ENCODE measurements at places on chromosomes 6 and 20.

GRCh38 chr6:159157431-159157830, 11.8 kb upstream of the FNDC1 start:
- DNase-seq: no peak

GRCh38 chr6:158211273-158212055, 43.3 kb downstream of the GTF2H5 start:
- DNase-seq: no peak

DNA sequence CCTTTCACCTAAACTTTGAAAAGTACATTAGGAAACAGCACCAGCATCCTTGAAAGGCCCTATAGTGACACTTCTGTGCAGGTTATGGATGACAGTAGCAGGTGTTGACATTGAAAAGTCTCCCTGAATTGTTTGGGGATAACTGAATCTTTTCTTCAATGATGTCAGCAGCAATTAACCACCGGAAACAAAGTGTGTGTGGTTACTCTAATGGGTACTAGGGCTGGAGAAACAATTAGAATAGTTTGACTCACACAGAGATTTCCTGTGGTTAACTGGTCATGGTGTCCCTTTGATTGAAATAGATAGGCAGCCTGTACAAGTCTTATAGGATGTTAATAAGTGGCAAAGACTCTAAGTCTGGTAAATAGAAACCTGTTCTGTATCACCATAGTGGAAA, 189.1 kb downstream of the TBX18 start:
- no peak for DNase-seq

DNA sequence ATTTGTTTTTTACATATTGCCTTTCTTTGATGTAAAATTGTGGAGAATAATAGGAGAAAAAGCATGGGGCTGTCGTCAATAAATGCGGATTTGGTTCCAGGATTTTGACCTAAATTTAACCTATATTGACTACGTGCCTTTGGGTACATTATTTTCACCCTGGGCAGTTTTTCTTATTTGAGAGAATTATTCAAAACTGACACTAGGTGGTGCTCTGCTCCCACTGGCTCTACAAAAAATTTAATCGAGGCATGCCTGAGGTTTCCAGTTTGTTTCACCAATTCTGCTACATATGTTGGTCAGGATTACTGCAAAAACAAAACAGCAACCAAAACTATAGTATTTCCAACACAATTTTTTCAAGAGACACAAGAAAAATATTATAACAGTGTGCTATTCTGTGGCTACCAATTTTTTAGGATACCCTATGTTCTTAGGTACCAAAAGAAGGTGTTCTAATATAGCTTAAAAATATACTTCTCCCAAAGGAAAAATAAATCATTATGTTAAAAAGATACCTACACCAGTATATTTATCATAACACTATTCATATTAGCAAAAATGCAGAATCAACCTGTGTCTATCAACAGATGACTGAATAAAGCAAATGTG, 48.6 kb upstream of the FABP7 start:
- no peak for DNase-seq

- DNase-seq: peak; percentile 55
Observed at GRCh38 chr6:35327349-35328027, 14.9 kb upstream of the PPARD start.

- DNase-seq: no peak
Observed at GRCh38 chr6:51996296-51996947, 91.0 kb downstream of the PKHD1 start.

GRCh38 chr6:9116026-9116425, 680.7 kb upstream of the SLC35B3 start:
- DNase-seq: no peak

GRCh38 chr6:88972504-88973423, 9.3 kb upstream of the RNGTT start:
- DNase-seq: no peak

DNA sequence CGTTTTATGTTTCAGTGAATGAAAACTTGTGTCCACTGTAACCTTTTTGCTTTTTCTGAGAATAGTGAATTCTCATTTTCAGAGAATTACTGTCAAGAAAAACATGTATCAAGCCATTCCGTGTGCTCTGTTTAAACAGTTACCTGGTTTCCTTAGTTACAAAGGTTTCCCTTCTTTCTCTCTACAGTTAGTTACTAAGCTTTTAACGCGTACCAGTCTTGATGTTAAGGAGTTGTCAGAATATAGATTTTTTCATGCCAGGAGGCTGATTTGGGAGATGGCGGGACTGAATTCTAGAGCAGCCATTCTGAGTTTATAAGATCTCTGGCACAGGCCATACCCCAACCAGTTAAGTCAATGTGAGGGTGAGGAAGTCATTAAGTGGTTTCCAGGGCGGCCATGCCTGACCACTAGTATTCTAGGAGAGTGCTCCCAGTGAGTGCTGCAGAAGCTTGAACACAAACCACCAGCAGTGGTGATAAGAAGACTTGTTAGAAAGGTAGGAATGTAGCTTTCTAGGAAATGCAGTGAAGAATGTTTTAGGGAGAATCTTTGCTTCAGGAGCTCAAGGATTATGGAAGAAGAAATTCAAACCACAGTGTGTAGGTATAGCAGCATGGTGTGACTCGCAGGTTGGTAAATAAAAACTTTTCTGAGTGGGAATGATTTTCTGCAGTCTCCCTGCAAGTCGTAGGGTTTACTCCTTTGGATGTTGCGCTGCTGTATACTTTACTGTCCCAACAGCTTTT, 112.9 kb downstream of the JARID2 start:
- DNase-seq: no peak

Measured in stimulated activated CD4-positive, alpha-beta T cell treated with anti-CD3 and anti-CD28 coated beads, TNF-alpha, amount 100 ng/mL, for 24 hours (primary cell).